ENCODE measurements at places on chromosomes 6 and 20.

GRCh38 chr6:90274451-90275030 lies 22.1 kb downstream of the BACH2 start:
- DNase-seq: no peak

GRCh38 chr20:11891077-11891775 lies 26.5 kb upstream of the BTBD3 start:
- no peak for DNase-seq

DNA sequence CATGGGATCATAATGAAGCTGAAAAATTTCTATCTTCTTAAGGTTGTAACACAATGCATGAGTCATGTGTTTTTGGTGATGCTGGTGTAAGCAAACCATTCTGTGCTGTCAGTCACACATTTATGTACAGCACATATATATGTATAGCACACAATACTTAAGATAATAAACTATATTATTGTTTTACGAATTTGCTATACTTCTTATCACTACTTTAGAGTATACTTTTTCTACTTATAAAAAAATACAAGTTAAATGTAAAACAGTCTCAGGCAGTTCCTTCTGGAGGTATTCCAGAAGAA lies 920.1 kb upstream of the FLRT3 start:
- DNase-seq: no peak

DNA sequence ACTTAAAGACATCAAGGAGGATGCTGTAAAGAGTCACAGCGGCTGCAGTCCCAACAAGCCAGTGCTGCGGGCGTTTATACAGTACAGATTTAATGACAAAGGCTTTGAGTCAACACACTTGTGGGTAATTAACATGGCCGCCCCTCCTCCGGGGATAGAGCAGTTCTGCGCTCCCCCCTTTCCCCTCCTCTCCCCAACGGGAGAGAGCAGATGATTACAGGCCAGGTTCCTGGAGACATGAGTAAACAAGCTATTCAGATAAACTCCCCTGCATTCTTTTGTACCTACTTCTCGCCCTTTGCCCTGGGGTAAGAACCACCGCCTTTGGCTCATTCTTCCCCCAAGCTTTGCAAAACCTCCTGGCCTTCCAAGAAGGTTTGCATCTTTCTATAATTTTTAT lies 23.6 kb upstream of the FABP7 start:
- no peak for DNase-seq

DNA sequence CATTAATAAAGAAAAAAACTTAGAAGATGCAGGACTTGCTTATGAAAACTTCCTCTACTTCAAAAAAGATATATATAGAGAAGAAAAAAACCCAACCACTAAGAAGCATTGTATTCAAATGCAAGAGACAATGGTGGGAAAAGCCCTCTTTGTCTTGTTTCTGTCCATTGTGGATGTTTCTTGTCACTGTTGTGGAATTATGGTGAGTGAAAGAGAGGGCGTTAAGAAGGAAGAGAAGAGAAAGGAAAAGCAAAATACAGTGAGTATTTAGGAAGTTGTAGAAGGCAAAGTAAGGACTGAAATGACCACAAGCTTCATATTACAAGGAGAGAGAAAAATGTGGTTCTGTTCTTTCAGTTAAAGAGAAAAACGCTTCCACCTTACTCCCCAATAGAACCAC lies 14.1 kb upstream of the THBD start:
- DNase-seq: no peak

- DNase-seq: no peak
These were observed 81.0 kb upstream of the FAM8A1 start for GRCh38 chr6:17519120-17519519.

- DNase-seq: no peak
These were observed 286.4 kb downstream of the HACE1 start for GRCh38 chr6:104573350-104573749.

DNA sequence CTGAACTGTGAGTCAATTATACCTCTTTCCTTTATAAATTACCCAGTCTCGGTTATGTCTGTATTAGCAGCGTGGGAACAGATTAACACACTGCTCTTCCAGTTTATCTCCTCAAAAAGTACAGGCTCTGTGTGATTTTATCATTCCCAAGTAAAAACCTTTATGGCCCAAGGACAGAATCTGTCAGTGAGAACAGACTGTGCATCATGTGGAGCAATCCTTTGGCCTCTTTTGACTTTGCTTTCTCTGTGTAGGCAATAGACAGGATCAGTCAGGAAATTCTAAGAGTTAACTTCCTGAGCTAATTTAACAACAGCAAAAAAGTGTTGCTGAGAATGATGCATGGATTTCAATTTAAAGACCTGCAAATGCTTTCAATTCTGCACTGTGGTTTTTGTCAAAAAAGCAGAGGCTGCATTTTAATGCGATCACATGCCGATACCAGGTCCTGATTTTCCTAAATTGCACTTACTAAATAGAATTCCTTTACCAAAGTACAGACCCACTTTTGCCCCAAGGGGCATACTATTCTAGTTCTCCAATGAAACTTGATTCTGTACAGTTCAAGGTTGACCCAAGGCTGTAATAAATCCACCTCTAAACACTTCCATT lies 246.7 kb upstream of the MARCKS start:
- no peak for DNase-seq

DNA sequence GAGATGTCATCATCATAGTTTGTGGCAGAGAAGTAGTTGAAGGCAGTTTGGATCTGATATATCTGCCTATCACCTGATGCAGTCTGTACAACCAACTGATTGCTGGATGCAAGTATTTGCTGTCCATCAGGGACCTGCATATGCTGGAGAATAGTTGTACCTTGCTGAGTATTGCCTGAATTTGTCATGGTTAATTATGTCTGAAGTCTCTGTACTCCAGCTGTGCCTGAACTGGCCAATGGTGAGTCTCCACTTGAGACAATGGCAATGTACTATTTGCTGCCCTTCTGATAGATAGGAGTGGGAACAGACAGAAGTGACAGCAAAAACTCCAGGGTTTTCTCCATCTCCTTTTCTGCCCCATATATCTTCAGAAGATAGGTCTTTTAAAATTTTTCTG lies 531.5 kb downstream of the EPHA7 start:
- no peak for DNase-seq

GRCh38 chr6:138455746-138456400 lies 43.4 kb downstream of the NHSL1 start:
- DNase-seq: no peak

DNA sequence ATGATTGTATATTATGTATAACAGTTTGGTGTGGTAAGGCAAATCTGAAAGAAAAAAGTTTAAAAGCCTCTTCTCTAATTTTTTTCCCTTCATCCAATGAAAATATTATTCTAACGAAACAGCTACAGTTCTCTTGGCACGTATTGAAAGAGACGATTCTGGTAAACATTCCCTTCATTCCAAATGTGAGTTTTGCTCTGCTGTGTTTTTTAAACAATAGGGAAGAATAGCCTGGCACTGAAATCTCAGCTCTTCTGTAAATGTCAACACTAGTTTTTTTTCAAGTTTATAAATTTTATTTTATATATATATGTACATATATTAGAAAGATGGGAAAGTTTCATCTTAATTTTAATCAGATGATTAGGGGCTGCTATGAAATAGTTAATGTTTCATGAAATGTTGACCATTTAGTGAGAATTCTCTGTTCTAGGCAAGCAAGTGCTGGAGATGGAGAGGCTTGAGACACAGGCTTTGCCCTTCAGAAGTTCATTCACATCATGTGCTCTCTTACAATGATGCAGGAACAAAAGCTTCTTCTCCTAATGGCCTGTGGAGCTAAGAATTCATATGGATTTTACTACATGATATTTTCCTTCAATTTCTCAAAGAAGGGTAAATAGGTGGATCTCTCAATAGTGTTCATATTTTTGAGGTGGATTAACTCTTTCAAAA lies 4.1 kb downstream of the PAQR8 start:
- no peak for DNase-seq

DNA sequence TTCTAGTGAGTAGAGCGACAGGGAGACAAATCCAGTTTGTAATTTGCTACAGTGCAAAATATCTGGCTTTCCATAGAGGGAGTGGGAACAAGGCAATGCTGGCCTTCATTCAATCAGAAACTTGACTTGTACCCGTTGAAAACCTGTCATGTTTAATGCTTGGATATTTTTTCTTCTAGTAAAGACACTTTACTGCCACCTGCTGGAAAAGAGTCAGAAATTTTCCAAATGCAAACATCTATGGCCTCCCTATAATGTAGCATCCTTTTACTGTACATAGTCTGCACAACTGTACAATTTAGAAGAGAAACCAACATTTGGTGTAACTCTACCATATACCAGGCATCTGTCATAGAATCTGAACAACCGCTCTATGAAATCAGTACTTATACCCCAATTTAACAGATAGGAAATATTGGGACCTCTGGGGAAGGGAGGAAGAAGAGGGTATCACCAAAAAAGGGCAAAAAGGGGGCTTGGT lies 16.7 kb upstream of the TBC1D20 start:
- DNase-seq: peak; percentile 42

DNA sequence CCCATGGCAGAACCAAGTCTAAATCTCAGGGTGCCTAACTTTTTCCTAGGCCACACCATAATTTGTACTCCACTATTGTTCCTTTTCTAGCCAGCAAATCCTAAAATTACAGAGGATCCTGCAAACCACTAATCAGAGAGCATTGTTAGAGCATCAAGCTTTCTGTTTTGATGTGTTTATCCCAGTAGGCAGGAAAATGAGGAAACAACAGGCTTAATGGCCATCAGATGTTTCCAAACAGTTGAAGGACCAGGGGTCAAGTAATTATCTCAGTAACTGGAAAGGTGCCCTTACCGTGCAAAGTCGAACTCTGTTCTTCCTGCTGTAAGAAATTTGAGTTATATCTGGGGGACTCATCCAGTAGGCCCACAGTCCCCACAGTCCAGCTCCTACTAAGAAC lies 58.7 kb downstream of the RALY start:
- no peak for DNase-seq

GRCh38 chr6:32152769-32153563 lies 975 bp upstream of the PPT2 start:
- DNase-seq: no peak

Data from Panc1 (cell line).